ENCODE measurements at places on chromosomes 4 and X.

DNA sequence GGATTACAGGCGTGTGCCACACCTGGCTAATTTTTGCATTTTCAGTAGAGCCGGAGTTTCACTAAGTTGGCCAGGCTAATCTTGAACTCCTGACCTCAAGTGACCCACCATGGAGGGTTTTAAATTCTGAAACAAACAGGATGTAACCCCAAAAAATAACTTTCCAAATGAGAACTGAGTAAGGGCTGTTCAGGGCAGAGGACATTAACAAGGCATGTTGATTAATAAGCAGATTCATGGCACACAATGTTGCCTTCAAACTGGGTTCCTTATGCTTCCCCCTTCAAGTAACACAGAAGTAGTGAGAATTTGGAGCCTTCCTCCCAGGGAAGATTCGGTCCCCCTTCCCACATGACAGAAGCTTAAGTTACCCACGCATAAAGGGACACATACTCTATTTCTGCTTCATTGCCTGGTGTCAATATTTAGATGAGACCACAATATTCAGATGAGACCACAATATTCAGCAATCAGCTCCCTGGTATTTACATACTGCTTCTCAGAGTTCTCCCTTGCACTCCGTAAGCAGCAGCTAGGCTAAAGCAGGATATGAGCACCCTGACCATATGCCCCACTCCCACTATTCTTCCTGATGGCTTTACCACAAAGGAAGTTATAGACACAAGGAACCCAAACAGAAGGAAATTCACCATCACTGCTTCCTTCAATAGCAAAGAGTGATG, 21.4 kb downstream of the GRSF1 start:
- DNase-seq, result no peak

- no peak for DNase-seq
These were observed 19.1 kb upstream of the ARX start for GRCh38 chrX:25034889-25035288.

DNA sequence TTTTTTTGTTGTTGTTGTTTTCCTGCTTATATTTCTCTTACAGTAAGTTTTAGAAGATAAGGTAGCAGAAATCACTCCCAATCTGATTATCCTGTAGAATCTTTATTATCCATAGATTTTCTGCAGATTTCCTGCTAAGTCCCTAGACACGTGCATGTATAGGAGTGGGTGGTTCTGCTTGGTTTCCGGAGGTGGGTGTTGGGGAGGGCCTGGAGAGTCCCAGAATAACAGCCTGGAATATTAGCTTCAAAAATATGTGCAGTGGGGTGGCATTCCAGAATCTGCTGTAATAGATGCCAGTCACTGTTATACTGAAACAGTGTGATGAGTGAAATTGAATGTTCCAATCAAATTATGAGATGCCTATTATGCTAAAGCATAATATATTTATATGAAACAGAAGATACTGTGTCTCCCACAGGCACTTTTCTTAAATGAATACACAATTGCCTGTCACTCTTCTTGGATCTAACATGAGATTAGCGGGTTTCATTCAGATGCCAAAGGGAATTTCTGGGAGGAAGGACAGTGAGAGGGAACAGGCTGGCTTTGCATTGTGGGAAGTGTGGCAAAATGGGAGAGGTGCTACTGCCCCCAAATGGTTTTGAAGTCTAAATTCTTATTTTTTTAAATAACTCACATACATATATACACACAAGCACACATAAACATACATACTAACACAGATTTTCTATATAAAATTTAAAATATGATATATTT, 37.6 kb downstream of the C4orf50 start:
- no peak for DNase-seq

DNA sequence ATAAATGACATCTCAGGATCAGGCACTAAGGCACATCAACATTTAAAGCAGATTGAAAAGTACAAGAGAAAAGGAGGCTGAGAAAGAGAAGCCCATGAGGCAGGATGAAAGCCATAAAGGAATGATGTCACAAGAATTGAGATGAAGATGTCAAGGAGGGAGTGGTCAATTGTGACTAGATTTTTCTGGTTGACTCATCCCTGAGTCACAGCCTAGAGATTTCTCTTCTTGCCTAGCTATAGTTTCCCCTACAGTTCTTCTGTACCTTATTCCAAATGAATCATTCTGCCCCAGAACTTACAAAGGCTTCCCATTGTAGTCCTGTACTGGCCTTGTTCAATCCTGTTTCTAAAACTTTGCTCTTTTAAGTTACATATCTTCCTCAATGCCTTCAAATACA, 3.4 kb upstream of the USP53 start:
- DNase-seq, result peak; percentile 10

- no peak for DNase-seq
These were observed 309.4 kb downstream of the ARHGAP24 start for GRCh38 chr4:85784348-85784747.

DNA sequence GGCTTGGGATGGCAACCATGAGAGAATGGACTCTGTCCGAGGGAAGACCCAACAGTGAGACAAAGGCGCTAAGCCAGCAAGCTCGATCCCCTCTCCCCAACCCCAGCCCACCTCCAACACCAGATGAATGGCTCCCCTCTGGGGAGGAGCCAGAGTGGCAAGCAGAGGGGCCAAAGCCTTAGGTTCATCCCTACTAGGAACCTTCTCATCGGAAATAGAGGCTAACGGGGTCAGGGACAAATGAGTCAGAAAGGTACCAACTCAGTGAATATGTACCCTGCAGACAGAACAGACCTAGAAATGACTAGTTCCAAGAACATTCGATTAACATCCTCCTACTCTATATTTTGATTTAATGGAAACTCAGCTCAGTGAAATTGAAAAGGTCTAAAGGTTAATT, 73.9 kb downstream of the NSG1 start:
- DNase-seq, result no peak
